ENCODE measurements at places on chromosomes 2 and 18.

DNA sequence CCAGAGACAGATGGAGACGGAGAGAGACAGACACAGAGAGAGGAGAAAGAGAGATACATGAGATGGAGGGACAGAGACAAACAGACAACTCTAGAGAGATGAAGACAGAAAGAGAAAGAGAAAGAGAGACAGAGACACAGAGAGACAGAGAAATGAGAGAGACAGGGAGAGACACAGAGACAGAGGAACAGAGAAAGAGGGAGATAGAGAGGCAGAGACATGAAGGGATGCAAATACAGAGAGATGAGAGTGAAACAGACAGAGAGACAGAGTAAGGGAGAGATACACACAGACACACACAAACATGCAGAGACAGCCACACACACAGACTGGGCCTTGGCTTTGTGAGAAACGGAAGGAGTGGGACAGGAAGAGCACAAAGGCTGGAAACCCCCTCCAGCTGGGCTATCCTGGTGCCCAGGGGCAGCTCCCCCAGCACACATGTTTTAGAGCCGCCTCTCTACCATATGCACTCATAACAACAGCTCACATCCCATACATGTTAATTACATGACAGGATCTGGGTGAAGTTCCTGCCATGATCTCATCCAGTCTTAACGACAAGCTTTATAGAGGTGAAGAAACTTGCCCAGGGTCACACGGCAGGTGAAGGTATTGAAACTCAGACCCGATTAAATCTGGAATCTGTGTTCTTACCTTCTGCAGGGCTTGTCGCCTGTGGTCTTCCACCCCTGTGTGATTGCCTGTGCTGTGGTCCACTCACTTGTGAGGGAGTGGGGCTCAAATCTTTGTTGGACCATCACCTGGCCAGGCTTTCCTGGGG is 32.4 kb downstream of the IL18R1 start:
- DNase-seq = no peak

GRCh38 chr2:239959059-239959971 is 65.8 kb downstream of the NDUFA10 start:
- no peak for DNase-seq

GRCh38 chr2:175017618-175018414 is 12.6 kb upstream of the CHN1 start:
- no peak for DNase-seq

DNA sequence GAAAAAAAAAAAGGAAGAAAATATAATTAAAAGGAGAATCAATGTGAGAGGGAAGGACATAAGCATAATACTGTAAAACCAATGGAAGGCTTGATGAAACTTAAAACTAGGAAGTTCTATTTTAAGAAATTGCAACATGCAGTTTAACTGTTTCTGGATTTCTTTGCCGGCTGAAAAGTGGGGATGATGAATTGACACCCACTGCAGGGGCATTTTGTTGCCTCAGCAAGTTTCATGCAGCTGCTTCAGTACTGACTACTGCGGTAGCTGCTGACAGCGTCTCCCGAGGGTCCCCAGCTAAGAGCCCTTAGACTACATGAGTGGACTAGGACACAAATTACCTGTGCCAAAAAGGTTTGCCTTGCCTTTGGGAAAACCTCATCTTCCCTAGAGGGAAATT is 69.2 kb downstream of the B3GNT2 start:
- DNase-seq = no peak

- DNase-seq = no peak
These were observed 24.1 kb downstream of the CABLES1 start for GRCh38 chr18:23159344-23159743.

GRCh38 chr2:72827966-72828646 is 2.3 kb upstream of the EXOC6B start:
- no peak for DNase-seq

Measured in stimulated activated CD4-positive, alpha-beta T cell treated with anti-CD3 and anti-CD28 coated beads, Interleukin-4, amount 100 ng/mL, for 4 hours (primary cell).